ENCODE measurements at places on chromosomes 16 and 17.

DNA sequence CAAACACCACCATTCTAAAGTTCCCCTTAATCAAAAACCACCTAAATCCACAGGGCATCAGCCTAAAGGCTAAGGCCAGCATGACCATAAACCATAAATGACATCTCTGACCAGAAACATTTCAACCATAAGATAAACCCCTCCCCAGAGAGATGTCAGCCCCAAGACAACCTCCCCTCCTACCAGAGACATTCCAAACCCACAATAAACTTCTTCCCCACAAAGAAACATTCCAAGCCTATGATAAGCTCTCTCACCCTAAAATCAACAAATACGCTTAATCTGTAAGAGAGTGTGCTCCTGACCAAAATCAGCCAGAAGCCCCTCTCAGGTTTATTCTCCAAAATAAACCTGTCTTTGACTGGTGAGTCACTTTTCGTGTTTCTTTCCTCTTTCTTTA is 54.8 kb downstream of the SLFN5 start:
- DNase-seq: no peak

DNA sequence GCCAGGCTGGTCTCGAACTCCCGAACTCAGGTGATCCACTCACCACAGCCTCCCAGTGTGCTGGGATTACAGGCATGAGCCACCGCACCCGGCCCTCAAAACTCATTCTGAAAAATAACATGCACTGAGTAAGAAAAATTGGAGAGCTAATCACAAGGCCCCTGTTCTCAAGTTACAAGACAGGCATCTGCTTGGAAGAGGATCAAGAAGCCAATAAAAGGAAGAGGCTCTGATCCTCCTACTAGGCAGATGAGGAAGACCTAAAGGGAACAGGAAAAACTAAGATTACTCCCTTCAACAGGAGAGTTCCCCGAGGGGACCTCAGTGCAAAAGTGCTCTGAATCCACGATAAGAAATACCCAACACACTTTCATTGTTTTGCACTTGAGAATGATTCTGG is 18.4 kb downstream of the BLMH start:
- DNase-seq: no peak

DNA sequence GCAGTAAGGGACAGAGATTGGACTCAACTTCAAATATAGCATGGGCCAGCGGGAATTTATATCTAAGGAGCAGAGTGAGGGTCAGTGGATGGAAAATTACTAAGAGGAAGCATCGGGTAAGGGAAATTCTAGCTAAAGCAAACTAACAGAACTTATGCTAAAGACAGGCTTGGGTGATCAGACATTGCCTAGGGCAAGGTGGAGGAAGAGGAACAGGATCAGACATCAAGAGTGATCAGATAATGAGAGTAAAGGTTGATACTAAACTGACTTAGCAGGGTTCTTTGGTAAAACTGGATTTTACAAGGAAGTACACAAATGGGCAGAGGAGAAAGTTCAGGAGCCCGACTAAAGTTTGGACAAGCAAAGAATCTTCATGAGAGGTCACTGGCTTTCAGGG is 86.3 kb upstream of the TOM1L1 start:
- no peak for DNase-seq

- DNase-seq: peak; percentile 73
These were observed at the start of gene PLD6 for GRCh38 chr17:17206124-17206912. Gene PLD6, minus strand, starts transcription at chr17:17206333. Its CDS starts 47 bp downstream, at chr17:17206286.

DNA sequence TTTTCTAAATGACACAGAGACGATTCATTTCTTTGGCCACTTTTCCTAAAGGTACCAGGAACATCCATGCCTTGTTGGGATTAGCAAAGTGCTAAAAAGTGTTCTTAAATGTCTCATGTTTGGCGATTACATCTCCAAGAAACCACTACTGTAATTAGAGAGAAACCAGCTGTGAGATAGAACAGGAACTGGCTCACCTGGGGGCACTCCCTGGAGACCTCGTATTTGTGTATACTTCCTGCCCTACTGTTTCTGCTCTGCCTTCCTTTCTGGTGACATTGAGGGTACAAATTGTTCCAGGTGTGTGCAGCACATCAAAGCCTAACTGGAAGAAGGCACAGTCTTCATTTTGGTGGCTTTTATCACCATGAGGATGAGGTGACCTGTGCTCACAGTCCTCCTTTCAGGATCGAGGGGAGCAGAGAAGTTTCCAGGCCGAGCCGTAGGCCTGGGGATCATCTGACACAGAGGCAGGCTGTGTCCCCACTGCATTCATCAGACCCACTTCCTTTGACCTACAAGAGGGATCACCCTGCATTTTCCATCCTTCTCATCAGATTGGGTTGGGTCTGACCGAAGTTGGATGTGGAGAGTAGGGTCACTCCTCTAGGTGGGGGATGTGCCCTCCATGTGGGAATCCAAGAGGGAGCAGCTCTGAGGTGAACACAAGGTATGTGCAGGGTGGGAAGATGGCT is 23.7 kb downstream of the CCL4 start:
- no peak for DNase-seq

DNA sequence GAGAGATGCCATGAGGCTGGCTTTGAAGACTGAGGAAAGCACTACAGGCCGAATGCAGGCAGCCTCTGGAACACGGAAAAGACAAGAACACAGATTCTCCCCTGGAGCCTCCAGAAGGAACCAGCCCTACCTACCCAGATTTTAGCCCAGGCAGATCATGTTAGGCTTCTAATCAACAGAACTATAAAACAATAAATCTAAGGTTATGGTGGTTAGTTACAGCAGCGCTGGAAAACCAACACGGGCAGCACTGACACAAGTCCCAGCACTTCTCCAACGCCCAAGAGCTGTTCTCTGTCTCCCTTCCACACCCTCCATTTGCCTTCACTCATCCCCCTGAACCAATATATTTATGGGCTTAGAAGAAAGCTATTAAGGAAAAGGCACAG is 7.5 kb downstream of the ANKRD11 start:
- no peak for DNase-seq

GRCh38 chr16:7278636-7279035 is 54.0 kb upstream of the RBFOX1 start:
- DNase-seq: no peak

DNA sequence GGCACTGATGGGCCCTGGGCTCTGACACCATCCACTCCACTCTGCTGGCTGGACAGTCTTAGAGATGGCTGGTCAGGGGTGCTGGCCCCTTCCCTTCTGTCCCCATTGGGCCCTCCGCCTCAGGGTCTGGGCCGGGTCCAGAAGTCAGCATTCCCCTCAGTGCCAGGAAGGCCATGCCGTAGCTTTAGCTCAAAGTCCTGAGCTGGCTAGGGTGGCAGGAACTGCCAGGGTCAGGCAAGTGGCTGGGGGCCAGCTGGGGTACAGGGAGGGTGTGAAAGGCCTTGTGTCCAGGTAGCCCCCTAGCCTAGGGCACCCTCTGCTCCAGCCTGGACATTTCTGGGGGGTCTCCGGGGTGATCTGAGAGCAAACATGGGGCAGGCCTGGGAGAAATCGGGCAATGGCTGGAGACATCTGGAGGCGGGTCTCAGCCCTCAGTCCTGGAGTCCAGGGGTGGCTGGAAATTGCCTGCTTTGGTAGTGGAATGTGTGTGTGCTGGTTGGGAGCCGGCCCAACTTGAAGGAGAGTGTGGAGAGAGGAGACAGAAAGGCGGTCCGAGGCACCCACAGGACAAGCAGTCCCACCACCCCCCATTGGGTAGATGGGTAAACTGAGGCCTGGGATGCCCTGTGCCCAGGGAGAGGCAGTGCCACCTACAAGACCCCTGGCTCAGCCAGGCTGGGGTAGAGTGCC is 32.5 kb downstream of the TPSG1 start:
- no peak for DNase-seq

GRCh38 chr16:65576631-65577030 is 454.8 kb upstream of the CDH11 start:
- no peak for DNase-seq

- DNase-seq: no peak
These were observed 189.7 kb downstream of the SNX29 start for GRCh38 chr16:12166271-12166670.

DNA sequence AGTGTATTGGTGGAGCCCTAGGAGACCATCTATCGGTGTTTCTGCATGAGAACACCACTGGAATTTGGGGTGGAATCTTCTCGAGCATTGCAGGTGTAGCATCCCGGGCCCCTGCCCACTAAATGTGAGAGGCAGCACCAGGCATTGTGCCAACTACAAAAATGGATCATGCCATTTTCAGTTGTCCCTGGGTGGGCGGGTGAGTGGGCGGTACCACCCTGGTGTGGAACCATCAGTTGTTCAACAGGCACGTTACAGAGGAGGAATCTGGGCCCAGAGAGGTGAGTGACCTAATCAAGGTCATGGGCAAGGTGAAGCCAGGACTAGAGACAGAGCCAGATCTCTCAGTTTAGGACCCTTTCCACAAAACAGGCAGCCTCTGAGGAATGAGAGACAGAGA is 8.8 kb downstream of the PIPOX start:
- no peak for DNase-seq

- DNase-seq: no peak
These were observed 52.3 kb downstream of the TOX3 start for GRCh38 chr16:52494621-52495020.

DNA sequence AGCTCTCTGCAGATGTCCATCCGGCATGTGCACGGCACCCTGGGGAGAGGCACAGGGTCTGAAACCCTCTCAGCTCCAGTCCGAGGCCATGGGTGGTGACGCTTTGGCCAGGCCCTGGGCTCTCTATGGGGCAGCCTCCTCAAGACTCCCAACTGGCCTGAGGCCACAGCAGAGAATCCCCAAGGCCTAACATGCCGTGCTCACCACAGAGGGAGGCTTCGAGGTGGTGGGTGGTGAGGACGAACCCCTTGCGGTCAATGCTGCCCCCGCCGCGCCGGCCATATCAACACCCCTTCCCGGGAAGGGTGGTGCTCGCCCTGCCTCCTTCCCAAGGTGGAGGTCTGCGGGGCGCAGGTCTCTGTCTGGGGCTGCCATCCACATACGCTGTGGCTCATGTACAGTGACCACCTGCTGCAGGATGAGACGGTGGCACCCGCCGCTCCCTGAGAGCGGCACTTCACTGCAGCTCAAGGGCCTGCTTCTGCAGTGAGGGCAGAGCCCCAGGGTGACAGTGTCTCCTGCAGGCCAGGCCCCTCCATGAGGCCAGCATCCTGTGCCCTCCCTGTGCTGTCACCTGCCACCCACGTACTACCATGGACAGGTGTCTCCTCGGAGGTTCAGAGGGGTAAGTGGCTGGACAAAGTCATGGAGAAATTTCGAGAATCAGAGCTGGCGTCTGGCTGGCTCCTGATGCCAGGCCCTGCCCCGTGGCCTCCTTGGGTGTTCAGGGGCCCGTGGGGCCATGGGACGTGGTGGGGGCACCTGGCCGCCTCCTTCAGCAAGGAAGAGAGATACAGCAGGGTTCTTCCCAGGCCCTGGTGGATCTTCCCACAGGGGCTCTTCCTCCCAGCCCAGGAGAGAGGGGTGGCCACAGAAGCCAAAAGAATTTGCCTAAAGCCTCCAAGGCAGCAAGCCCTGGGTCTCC is 54.6 kb upstream of the ACSF3 start:
- DNase-seq: no peak

DNA sequence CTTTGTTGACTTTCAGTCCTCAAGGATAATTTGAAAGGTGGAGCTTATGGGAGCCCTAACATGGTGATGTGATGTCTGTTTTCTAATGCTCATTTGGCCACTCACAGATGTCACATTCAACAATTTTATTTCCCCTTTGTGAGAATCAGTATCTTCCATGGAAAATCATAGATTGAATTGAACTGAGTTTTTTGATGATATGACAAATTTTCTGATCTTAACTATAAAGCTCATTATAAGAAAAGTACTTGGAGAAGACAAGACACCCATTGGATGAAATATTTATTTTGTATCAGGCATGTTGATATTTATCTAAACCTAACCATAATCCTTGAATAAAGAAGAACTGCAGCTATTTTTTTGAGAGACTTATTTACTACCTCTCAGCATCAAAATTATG is 824.6 kb upstream of the GOT2 start:
- no peak for DNase-seq

GRCh38 chr17:40317345-40317873 is 8.4 kb downstream of the RARA start:
- no peak for DNase-seq

- no peak for DNase-seq
These were observed 41.9 kb upstream of the RBBP6 start for GRCh38 chr16:24497440-24497839.

- no peak for DNase-seq
These were observed 260.4 kb downstream of the CEP112 start for GRCh38 chr17:65931246-65932149.

DNA sequence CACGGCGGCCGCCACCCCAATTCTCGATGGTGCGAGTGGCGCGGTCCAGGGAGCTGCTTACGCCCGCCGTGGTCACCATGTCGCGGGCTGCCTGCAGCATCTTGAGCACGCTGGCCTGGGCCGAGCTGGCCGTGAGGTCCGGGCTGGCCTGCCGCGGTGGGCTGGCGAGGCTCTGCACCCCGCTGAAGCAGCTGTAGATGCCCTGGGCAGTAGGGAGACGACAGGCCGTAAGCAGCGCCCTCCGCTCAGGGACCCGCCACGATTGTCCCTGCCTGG is 16.4 kb downstream of the GRIN2C start:
- DNase-seq: no peak

DNA sequence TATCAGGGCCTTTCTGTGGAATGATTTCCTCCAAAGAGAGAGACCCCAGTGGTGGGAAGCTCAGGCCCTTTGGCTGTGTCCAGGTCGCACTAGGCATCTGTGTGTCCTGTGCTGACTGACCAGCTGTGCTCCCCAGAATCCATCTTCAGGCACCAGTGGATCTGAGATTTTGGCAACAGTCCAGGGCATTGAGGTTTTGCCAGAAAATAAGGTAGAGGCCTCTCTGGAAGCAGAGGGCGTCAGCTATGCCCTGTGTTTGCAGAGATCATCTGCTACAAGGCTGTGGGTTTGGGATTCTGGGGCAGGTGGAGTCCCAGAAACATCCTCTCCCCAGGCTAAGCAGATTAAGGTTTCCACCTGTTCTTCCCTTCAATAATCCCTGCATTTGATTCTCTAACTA is 57.5 kb upstream of the TOB1 start:
- no peak for DNase-seq

GRCh38 chr17:42774066-42774745 is 957 bp downstream of the VPS25 start:
- DNase-seq: no peak

DNA sequence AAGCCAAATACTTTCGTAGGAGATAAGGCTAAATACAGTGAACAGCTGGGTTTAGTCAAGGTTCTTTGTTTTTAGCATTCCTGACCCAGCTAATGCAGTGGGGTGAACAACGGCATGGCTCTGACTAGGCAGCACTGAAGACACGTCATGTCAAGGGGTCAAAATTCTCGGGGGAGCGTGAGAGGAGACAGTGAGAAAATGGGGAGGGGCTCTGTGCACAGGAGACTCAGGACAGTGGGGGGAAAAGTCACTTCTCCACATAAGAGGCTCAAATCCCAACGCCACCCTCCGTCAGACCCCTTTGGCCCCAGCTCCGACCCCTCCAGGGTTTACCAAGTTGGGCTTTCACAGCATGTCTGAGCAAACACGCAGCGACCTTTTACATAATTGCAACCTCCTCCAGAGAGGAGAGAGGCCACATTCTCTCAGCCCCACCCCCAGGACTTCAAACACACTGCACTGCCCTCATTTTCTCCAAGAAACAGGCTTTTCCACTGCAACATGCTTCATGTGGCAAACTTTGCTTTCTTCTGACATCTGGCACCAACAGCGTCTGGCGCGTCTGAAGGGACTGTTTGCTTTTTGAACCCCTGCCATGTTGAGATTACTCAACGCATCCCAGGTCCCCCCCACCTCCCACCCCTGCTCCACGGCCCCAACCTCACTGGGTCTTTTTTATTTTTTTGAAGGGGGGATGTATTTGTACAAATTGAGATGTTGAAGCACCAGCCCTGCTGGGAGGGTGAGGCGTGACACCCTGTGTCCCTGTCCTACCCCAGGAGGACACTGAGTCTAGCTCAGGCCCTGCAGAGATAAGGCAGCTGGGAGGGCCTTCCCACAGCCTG is 30.0 kb downstream of the AXIN2 start:
- peak; percentile 22 for DNase-seq

All from tibial nerve (tissue), 4 donors.